Naive thymus-derived CD4-positive, alpha-beta T cell (primary cell): ENCODE measurements at places on chromosomes 5 and 9.
A peak's percentile ranks its signal among the peaks of the same experiment; 100 is the strongest.

- H3K27ac ChIP-seq = no peak overlapping the region
- no peak overlapping the region for H3K4me3 ChIP-seq
- H3K27me3 ChIP-seq = no peaks in the 10 kb centered on the region
- peak; percentile 0 for DNase-seq
- H3K36me3 ChIP-seq = no peaks in the 10 kb centered on the region
- H3K4me1 ChIP-seq = no peaks in the 10 kb centered on the region
These were observed 475.7 kb upstream of the TNC start for GRCh38 chr9:115593587-115594091.

GRCh38 chr5:69288688-69289087 lies 43.9 kb downstream of the CCDC125 start:
- H3K4me3 ChIP-seq = no peak overlapping the region
- H3K36me3 ChIP-seq = peaks cover 4% of the 10 kb centered on the region
- no peak overlapping the region for H3K27ac ChIP-seq
- no peak for DNase-seq
- no peaks in the 10 kb centered on the region for H3K4me1 ChIP-seq
- H3K27me3 ChIP-seq = no peaks in the 10 kb centered on the region

DNA sequence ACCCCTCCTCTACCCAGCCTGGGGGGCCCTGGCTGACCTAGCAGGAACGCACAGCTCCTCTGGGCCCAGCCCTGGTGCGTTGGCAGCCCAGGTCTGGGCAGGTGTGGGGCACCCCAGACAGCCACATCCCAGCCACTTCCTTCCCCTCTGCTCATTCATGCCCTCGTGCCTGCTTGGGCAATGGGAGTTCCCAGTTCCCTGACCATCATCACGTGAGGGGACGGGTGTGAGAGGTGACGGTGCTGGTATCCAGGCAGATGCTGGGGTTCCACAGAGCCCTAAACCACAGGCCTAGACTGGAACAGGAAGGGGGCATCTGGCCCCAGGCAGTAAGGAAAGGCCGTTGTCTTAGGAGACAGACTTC lies 8.4 kb downstream of the RALGDS start:
- DNase-seq = no peak
- peaks cover 22% of the 10 kb centered on the region for H3K4me1 ChIP-seq
- H3K4me3 ChIP-seq = no peak overlapping the region
- H3K36me3 ChIP-seq = peaks cover 41% of the 10 kb centered on the region

DNA sequence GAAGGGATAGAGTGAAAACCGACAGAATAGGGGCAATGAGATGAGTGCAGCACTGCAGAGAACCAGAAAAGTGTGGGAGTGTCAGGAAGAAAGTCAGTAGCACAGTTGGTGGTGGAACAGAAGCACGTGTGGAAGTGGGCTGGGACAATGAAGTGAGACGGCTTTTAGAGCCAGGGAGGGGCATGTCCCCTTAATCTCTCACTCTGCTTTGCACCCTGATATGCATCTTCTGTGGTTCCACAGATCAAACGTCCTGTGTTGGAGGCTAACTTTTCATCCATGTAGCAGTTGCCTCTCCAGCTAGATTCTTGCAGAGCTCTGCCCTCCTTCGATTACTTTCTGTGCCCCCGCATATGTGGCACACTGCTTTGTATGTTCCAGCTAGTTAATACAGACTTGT lies 163.6 kb downstream of the DOCK8 start:
- H3K27me3 ChIP-seq = no peaks in the 10 kb centered on the region
- DNase-seq = peak; percentile 10
- H3K4me3 ChIP-seq = no peak overlapping the region
- peaks cover 2% of the 10 kb centered on the region for H3K4me1 ChIP-seq
- H3K27ac ChIP-seq = peak overlapping the region; percentile 2

DNA sequence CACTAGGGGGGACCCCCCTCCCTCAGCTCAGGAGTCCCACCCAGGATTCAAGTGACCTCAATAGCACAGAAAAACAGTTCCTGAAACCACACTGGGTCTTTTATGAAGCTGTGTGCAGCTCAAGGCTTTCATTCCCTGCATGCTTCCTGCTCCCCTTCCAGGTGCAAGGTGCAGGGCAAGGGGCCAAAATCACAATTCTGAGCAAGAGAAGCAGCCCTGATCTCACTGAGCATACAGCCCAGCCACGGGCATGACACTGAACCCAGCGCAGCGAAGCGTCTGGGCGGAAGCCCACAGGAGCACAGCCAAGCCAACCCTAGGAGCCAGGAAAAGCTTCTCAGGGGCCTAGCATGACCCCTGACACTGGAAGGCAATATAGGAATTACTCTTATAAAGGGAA lies 62.9 kb downstream of the IRX2 start:
- no peaks in the 10 kb centered on the region for H3K4me1 ChIP-seq
- H3K27ac ChIP-seq = no peak overlapping the region
- no peaks in the 10 kb centered on the region for H3K36me3 ChIP-seq
- no peaks in the 10 kb centered on the region for H3K27me3 ChIP-seq
- no peak for DNase-seq

DNA sequence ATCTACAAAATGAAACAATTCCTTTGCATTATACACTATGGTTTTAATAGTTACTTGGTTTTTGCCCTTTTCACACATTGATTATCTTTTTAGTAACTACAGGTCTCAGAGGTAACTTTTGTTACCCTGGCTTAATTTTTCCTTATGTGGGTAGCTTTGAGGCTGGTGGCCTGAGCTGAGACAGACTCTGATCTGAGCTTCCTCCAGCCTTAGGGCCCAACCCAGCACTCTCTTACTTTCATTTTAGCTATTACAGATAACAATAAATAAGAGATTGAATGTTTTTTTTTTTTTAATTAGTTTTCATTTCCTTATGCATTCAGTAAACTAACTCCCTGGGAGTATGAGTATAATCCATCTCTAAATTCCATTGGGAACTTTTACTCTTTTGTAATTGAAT lies 15.1 kb upstream of the OXCT1 start:
- H3K36me3 ChIP-seq = no peaks in the 10 kb centered on the region
- no peak for DNase-seq
- H3K27ac ChIP-seq = no peak overlapping the region

DNA sequence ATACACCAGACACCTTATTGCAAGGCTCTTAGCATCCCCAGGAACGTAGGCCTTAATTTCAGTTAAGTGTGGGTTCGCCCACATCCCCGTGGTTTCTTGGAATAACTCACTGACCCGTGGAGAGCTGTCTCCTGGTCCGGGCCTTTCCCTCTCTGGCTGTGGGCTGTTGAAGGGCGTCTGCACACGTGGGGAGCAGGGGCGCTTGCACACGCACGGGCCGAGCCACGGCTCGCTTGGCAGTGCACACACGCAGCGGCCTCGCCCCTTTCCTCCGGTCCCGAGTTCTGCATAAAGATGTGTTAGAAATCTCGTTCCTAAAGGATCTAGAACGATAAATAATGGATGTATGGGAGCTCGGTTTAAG lies 141.9 kb downstream of the PBX3 start:
- no peaks in the 10 kb centered on the region for H3K36me3 ChIP-seq
- H3K4me3 ChIP-seq = peak overlapping the region; percentile 46
- no peak overlapping the region for H3K27ac ChIP-seq
- peaks cover 5% of the 10 kb centered on the region for H3K4me1 ChIP-seq

DNA sequence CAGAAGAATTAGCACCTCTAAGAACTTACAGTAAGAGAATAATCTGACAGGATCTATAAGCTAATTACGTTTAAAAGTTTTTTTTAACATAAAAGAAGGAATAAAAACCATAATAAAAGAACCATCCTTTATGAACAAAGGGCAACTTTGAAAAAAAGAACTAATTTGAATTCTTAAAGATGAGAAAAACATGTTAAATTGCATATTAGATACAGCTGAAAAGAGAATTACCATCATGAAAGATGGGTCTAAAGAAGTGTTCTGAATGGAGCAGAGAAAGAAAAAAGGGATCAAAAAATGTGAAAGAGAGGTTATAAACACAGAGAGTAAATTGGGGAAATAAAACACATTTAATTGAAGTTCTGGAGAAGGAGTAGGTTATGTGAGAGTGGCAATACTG lies 45.8 kb upstream of the IFNK start:
- no peaks in the 10 kb centered on the region for H3K36me3 ChIP-seq
- no peaks in the 10 kb centered on the region for H3K27me3 ChIP-seq
- no peak overlapping the region for H3K4me3 ChIP-seq
- no peak for DNase-seq
- no peaks in the 10 kb centered on the region for H3K4me1 ChIP-seq

DNA sequence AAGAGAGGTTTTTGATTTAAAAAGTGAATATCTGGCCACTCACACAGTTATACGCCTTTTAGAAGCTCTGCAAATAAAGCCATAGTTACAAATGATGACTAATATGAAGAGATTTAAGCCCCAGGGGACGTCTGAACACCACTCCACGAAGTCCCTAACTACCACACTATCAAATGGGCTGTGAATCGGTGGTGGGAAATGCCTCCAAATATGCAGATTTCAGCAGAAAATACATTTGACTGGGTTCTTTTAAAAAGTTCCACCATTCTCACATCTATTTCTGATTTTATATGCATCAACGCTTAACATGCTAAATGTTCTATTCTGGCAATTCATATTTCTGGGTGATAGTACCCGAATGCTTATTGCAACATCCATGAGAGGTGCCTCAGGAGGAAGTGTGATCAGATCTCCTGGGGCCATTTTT lies 22.5 kb downstream of the TICAM2 start:
- H3K4me1 ChIP-seq = no peaks in the 10 kb centered on the region
- DNase-seq = no peak
- no peaks in the 10 kb centered on the region for H3K27me3 ChIP-seq
- no peak overlapping the region for H3K4me3 ChIP-seq
- H3K36me3 ChIP-seq = no peaks in the 10 kb centered on the region

DNA sequence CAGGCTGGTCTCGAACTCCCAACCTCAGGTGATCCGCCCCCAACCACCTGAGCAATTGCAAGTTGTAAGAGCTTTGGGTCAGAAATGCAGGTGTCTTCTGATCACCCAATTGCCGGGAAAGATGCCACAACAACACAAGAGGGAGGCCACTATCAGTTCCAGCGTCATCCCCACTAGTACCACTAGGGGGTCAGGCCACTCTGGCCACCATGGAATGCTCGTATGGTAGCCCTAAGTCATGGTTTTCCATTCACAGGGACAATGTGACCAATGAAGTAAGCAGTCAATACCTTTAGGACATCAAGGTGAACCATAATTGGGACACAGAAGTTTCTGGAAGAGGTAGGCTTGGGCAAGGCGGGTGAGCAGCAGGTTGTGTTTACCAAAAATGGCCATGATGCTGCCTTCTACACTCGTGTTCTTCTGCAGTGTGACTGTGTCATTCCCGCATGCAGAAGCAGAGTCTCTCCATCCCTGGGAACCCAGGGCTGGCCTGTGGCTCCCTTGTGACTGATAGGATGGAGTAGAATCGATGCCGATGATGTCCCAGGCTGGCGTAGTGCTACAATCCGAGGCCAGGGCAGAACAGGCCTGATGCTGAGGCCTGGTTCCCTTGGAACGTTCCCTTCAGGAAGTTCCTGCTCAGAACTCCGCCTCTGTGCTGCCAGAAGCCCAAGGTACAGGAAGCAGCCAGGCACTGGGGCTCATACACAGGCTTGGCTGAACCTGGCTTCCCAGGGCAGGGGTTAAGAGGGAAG lies 42.2 kb upstream of the ANKRD33B start:
- no peaks in the 10 kb centered on the region for H3K27me3 ChIP-seq
- H3K36me3 ChIP-seq = no peaks in the 10 kb centered on the region
- H3K4me1 ChIP-seq = no peaks in the 10 kb centered on the region
- no peak overlapping the region for H3K27ac ChIP-seq
- no peak for DNase-seq
- no peak overlapping the region for H3K4me3 ChIP-seq

- no peaks in the 10 kb centered on the region for H3K4me1 ChIP-seq
- no peaks in the 10 kb centered on the region for H3K27me3 ChIP-seq
- no peaks in the 10 kb centered on the region for H3K36me3 ChIP-seq
- no peak overlapping the region for H3K4me3 ChIP-seq
- DNase-seq = no peak
These were observed 1202.4 kb upstream of the SEMA6A start for GRCh38 chr5:117776977-117777376.

- no peak overlapping the region for H3K27ac ChIP-seq
- H3K4me3 ChIP-seq = no peak overlapping the region
- no peak for DNase-seq
- H3K27me3 ChIP-seq = no peaks in the 10 kb centered on the region
- peaks cover 24% of the 10 kb centered on the region for H3K36me3 ChIP-seq
These were observed 24.8 kb downstream of the SMC2 start for GRCh38 chr9:104118916-104119315.

DNA sequence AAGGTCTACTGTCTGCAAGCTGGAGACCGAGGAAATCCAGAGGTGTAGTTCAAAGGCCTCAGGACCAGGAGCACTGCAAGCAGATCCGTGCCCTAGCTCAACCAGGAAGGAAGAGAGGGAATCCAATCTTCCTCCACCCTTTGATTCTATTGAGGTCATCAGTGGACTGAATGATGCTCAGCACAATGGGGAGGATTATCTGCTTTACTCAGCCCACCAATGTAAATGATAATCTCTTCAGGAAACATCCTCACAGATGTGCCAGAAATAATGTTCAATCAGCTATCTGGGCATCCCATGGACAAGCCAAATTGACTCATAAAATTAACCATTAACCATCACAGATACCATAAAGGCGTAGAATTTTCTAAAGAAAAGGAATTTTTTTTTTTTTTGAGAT lies 92.0 kb downstream of the BASP1 start:
- H3K4me1 ChIP-seq = no peaks in the 10 kb centered on the region
- H3K36me3 ChIP-seq = no peaks in the 10 kb centered on the region
- H3K27me3 ChIP-seq = no peaks in the 10 kb centered on the region
- no peak overlapping the region for H3K4me3 ChIP-seq
- no peak overlapping the region for H3K27ac ChIP-seq
- no peak for DNase-seq

DNA sequence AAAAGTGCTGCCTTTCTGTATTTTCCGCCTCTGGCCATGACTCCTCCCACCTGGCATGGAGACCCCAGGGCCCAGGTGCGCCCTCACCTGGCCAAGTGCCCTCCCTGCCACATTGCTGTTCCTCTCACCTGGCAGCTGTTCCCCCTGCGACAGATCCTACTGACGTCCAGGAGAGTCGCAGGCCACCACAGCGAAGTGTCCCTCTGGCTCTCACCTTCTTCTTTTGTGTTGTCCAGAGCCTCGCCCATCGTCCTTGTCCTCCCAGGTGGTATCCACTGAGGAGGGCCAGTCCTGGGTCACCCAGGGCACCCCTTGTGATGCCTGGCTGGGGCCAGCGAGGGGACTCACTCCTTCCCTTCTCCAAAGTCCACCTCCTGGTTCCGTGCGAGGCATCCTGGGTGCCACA lies 2.6 kb downstream of the NKD2 start:
- DNase-seq = peak; percentile 51
- H3K4me1 ChIP-seq = peaks cover 10% of the 10 kb centered on the region
- H3K4me3 ChIP-seq = no peak overlapping the region
- H3K36me3 ChIP-seq = no peaks in the 10 kb centered on the region
- no peaks in the 10 kb centered on the region for H3K27me3 ChIP-seq
- no peak overlapping the region for H3K27ac ChIP-seq

- H3K27ac ChIP-seq = no peak overlapping the region
- H3K36me3 ChIP-seq = no peaks in the 10 kb centered on the region
These were observed 14.0 kb downstream of the TNC start for GRCh38 chr9:115103746-115104477.

- H3K4me1 ChIP-seq = peaks cover 6% of the 10 kb centered on the region
- no peak within 1 kb of the TSS for H3K27ac ChIP-seq
- peak; percentile 36 for DNase-seq
- H3K36me3 ChIP-seq = no peaks in the 10 kb centered on the region
These were observed at the start of gene CFAP90 for GRCh38 chr5:7850395-7851239. Gene CFAP90 (minus strand): TSS chr5:7851133. CDS start chr5:7851021, 112 bp downstream.
